ENCODE measurements at places on chromosomes 4 and X.

DNA sequence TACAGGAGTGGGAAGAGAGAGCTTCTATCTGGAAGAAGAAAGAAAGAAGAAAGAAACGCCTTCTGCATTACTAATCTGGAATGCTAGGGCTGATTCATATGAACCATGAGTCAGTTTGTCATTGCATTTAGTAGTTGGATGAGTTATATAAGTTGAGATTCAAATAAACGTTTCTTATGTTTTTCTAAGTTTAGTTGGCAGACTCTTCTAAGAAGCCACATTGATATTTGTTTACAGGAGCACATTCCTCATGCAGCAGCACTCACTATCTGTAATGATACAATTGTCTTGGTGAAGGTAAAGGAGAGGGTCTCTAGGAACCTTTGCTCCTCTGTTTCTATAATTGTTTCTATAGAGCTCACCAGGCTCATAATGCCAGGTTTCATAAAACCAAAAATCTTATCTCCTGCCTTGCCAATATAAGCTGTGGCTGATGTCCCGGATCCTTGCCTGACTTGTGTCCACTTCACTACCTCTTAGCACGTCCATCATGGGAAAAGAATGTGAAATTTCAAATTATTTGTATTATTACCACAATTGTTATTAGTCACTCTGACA is 39.5 kb downstream of the HOPX start:
- DNase-seq: no peak

DNA sequence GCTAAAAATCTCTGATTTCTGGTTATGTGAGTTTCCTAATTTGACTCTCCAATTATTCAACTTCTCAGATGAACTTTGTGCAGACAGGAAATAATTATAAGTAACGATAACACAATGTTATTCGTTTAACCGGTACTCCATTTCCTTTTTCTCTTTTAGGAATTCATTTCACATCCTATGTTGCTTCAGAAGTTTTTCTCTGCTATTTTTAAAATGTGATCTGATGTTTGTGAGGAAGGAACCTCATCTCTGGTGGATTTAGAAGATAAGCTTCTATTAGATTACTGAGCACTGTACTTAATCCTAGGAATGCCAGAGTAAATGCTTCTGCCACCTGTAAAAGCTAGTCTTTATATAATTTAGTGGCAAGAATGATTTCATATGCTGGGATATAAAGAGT is 116.0 kb upstream of the ETNPPL start:
- DNase-seq: no peak

GRCh38 chr4:122542411-122543236 is 78.2 kb downstream of the IL21 start:
- DNase-seq: no peak

- DNase-seq: peak; percentile 66
These were observed at the start of gene NFKB1 for GRCh38 chr4:102500696-102501446. TSS of gene NFKB1 (plus strand) at chr4:102501359. CDS start at chr4:102525519, 24,160 bp downstream.

- DNase-seq: no peak
These were observed 141.1 kb downstream of the BANK1 start for GRCh38 chr4:101931619-101932018.

DNA sequence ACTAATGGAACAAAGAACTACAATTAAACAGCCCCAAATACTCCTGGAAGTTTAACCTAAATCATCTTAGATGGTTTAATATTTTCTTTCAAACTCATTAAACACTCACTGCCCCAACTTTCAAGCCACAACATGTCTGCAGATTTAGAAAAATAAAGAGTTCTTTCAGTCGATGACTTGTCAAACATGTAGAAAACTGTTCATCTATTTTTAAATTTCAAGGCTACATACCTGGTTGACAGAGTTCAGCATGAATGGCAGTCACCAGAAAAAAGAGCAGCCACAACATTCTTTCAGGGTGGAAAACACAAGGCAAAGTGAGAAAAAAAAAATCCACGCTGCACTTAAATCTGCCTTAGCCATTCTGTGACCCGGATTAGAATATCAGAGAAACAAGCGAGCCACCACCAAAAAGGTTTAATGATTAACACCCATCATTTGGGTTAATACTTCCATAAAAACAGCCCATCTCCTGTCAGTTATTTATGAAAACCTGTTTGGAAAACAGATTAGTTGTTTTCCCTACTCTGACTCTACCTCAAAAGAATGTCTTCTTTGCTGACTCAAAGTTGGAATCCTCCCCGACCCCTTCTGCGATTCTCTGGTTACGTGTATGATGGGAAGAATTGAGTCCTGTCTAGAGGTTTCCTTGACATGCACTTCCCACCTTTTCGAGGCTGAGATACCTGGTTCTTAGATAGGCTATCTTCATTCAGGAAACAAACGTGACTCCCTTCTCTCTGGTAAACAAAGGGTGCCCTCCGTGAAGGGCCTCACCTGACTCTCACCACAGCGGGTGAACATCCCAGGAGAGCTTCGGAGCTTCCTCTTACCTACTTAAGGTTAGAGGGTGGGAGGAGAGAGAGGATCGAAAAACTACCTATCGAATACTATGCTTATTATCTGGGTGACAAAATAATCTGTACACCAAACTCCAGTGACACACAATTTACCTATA is at the start of gene CLTRN:
Gene CLTRN, minus strand, starts transcription at position 319 of the 958 bp plus-strand sequence. Its CDS starts 30 bp downstream, at position 289.
- DNase-seq: no peak

DNA sequence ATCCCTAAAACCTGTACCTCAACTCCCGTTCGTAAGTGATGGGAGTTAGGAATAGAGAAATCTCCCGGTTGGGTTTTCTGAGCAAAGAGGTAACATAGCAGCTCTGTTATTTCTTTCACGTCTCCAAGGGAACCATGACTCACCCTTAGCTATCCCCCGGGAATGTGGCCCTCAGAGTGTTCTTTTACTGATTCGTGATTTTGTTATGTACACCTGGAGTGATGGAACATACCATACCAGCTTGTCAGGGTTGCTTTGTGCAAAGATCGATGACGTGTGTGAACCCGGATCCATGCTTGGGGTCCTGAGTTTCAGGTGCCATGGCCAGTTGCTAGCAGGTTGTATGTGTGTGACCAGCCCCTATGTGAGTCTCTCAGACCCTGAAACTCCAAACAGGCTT is 52.6 kb downstream of the HPRT1 start:
- no peak for DNase-seq

GRCh38 chr4:172806841-172807240 is 361.8 kb upstream of the GALNT7 start:
- DNase-seq: no peak

DNA sequence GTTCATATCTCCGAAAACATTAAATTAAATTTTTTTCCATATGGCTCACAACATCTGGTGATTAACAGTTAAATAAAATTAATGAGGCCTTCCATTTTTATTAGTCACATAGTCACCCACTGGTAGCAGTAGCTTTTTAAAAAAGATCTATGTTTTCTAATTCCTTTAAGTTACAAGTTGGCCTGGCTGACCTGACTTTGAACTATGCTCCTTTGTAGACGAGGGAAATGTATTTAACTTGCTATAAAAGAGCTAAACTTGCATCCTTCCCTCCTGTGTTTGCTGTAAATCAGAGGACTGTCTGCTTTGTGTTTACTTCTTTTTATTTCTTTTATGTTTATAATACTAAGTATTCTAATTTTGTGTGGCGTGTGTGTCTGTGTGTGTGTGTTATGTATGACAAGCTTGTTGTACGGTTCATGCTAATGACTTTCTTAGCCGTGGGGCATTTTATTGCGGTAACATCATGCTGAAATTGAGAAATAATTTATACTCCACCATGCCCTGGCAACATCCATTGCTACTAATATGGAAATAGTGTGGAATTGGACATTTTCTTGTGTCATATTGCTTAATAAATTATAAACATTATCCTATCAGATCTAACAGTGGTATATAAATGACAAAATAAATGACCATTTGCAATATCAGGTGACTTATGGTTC is 241.7 kb downstream of the SNCA start:
- DNase-seq: no peak

DNA sequence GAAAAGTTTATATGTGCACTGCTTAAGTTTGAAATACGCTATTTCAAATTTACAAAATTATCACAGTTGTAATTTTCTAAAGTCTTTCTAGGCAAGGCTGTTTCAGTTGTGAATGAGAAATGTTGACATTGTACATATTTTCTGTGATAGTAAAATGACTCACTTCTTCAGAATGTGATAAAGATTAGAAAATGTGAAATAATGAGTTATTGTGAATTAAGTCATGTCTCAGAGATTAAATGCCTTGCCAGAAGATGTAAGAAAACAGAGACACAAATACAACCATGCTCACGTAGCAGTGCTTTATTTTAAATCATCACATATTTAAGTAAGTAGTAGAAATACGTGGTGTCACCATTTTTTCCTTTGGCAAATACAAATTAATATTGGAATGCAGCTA is 768 bp downstream of the CLCN4 start:
- DNase-seq: no peak

DNA sequence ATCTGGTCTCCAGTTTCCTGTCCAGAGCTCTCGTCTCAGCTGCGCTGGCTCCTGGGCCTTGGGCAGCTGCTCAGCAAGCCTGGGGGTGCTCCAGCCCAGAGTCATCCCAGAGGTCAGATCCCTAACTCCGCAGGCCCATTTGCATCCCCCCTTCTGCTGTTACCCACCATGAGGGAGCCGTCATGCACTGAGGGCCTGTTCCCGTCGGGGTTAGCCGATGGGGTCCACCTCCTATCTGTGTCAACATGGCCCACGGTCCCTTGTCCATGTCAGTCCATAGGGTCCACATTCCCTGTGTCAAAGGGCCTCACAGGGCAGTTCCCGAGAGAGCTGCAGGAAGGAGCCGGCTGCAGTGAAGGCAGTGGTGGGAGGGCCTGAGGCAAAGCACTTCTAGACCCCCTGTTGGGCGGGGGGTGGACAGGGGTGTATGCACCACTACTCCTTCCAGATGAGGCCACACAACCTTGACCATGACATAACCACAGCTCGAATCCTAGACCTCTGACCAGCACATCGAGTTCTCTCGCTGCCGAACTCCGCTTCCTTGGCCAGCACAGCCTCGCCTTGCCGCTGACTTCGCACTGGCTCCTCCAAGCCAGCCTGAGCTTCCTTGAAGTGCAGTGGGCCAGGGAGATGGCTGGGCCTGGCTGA is 24.9 kb downstream of the WDR1 start:
- no peak for DNase-seq

DNA sequence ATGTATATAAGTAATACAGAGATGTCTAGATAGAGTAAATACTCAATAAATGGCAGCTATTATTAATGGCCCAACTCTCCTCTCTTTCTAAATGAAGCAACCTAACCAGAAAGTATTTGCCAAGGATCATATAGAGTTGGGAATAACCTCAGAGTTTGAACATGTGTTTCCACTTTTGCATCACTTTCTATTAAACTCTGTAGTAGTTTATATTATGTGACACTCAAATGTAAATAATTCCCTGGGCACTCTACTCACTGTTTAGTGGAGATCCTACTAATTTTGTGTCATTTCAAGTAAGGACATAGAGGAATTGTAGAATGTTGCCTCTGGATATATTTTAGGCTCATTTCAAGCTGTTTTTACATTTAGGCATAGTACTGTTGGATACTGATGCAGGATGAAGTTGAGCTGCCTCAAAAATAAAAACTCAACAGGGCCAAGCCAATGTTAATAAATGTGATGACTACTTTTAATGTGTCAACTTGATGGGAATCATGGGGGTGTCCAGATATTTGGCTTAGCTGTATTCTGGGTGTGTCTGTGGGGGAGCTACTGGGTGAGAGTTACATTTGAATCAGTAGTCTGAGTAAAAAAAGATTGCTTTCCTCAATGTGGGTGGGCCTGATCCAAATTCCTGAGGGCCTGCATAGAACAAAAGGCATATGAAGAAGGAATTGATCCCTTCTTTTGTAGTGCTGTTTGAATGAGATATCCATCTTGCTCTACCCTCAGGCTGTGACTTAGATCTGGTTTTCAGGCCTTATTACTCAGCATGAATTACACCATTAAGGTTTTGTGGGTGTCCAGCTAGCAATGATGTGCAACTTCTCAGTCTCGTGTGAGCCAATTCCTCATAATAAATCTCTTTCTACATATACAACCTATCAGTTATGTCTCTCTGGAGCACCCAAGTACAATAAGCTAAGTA is 1368.2 kb downstream of the STIM2 start:
- DNase-seq: no peak

GRCh38 chr4:146023334-146023967 is 84.8 kb upstream of the ZNF827 start:
- DNase-seq: no peak

- no peak for DNase-seq
These were observed 215.3 kb upstream of the ANXA3 start for GRCh38 chr4:78336093-78336943.

GRCh38 chr4:108649863-108650211 is 562 bp upstream of the OSTC start:
- DNase-seq: no peak

DNA sequence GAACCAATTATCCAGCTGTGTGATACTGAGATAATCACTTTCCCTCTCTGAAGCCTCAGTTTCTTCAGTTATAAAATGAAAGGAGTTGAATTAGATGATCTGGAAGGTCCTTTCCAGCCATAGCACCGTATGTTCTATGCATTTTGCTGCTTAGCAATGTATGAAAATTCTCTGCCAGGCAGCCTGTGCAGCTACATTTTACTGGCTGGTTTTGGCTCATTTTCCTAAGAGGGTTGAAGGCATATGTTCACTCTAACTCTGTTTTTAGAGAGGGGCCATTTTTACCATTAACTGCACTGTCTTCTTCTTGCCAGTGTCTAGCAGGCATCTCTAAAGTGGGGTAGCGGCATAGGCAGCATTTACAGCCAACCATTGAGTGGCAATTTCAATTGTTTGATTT is 26.1 kb downstream of the TRPC5 start:
- no peak for DNase-seq

GRCh38 chr4:77911091-77911490 is 48.5 kb downstream of the MRPL1 start:
- DNase-seq: no peak

DNA sequence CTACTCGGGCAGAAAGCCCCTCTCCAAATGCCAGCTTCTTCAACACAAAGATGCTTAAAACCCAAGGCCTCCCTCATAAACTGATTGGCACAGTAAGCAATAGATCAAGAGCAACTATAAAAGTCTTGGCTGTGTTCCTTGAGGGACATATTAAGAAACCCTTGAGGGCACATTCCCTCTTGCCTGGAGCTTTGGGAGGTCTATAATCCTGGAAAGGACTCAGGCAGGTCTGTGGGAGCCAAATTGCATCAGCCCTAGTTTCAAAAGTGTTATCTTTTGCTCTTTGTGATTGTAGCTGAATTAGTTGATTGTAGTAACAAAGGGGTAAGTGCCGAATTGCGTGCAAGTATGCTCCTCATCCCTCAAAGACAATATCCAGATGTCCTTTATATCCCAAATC is 18.6 kb upstream of the SETD7 start:
- no peak for DNase-seq

GRCh38 chr4:3135155-3136011 is 60.9 kb downstream of the HTT start:
- DNase-seq: no peak
